ENCODE measurements at places on chromosomes 4 and X.
A peak's percentile ranks its signal among the peaks of the same experiment; 100 is the strongest.

- no peak for DNase-seq
Measured at GRCh38 chr4:84878546-84878945, 87.9 kb downstream of the WDFY3 start.

DNA sequence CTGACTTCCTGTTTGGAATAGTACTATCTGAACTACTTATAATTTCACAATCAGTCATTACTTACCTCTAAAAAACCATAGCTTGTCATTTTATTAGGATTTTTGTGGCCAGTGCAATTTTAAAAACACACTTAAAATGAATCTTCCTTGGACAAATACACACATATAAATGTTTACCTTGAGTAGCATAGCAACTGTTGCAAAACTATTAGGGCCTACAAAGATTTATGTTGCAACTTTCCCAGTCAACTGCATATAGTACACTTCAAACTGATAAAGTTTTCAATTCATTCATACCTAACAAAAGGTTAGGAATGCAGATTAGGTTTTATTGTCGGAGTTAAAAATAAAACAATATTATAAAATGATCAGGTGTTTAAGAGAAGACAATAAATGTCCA lies 193.0 kb downstream of the PDGFC start:
- DNase-seq: peak; percentile 46

DNA sequence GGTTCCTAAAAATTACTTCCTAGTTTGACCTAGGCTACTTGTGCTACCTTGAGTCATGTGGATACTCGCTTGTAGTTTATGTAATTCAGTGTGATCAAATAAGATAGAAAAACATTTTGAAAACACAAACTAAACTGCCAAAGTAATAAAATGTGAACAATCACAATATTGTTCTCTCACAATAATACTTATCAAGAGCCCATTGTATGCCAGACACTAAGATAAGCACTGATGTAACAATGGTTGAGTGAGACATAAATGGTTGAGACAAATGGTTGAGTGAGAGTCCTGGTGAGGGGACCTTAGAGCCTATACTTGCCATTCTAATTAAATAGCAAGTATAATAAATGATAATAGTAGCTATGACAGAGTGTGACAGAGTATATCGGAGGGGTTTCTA lies 41.7 kb downstream of the RFC1 start:
- no peak for DNase-seq

- DNase-seq: no peak
Measured at GRCh38 chr4:110183643-110184042, 14.8 kb downstream of the ELOVL6 start.

- DNase-seq: peak; percentile 4
Measured at GRCh38 chr4:86451560-86452330, 91.9 kb upstream of the MAPK10 start.

- DNase-seq: no peak
Measured at GRCh38 chr4:1595789-1596325, 88.3 kb downstream of the FAM53A start.

Data from HS-5 (cell line).